Activated naive CD4-positive, alpha-beta T cell treated with anti-CD3 and anti-CD28 coated beads, Interleukin-2, amount 50 U/mL, for 16 hours (primary cell): ENCODE measurements at places on chromosomes 4 and X.
A peak's percentile ranks its signal among the peaks of the same experiment; 100 is the strongest.

DNA sequence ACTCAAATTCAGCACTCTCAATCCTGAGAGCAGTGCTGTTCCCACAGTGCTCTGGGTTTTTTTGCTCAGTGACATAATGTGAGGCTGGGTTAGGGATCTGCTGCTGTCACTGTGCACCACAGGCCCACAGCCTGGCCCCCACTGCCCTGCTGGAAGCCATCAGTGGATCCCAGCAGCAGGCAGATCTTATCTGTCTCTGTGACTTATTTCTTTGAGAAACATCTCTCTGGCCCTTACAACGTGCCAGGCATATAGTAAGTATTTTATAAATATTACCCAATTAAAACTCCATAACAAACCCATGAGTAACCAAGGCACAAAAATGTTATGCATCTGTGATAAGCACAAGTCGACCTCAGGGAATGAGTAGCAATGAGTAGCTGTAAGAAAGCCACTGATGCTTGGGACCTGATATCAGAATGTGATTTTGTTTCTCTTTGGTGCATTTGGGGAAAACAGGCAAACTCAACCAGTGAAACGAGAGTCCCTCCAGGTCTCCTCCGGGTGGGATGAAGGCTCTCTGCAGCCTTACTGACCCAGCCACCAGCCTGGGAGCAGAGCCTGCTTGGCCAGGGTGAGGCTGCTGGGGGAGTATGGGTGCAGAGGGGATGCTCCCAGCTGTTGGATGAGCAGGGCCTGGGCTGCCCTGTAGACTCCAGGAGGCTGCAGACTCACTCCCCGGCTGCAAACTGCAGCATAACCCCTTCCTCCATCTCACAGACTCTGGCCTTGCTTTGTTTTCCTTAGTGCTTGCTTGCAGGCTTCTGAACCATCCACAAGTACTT lies 172.7 kb upstream of the LNX1 start:
- DNase-seq, result no peak

GRCh38 chrX:9855561-9856283 lies 69.5 kb downstream of the SHROOM2 start:
- DNase-seq, result no peak

DNA sequence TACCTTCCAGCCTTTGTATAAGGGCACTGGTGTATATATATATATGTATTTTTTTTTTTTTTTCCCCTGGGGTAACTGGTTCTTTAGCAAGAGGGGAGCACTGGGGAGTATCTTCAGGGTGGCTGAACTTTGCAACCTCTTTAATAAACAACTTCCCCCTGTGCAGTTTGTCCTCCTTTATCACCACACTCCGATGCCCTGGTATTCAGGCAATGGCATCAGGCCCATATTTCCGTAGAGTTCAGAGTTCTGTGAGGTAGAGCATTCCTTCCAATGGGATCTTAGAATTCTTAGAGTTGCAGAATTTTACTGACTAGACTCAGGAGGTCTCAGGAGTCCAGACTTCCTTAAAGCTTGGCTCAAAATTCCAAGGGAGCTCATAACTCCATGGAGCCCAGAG lies 24.6 kb downstream of the NYX start:
- DNase-seq, result no peak

DNA sequence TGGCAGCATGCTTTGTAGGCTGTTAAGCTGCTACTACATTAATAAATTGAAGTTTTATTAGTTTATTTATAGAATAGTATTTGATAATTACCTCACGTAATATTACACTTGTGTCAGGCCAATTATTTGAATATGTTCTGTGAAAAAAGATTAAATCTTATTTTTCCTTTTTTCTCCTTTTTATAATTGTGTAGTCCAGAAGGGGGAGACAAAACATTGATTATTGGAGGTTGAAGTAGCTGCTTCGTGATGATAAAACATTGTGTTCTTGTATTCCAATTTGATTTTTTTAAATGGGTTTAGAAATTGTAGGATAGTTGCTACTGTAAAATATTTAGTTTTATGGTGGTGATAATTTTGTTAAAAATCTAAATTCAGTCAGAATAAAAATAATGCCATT lies 85.7 kb downstream of the DIAPH2 start:
- no peak for DNase-seq

DNA sequence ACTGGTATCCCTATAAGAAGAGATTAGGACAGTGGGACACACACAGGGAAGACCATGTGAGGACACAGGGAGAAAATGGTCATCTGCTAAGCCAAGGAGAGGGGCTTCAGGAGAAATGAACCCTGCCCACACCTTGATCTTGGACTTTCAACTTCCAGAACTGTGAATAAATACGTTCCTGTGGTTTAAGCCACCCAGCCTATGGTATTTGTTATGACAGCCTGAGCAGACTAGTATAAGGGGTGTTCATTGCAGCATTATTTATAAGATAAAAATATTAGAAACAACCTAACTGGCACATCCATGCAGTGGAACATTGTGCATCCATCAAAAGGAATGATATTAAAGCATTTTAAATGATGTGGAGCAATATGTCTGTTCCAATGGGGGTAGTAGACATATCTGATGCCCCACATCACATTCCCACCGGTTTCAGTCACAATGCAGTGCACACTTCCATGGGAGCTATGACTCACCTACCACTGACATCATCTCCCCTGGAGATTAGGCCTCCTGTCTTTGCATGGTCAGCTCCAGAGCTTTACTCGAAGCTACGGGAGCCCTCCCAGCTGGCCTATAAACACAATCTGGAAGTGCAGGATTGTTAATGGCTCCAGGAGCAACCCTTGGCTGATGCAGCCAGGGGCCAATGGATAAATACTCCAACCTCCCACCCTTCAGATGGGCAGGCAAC lies 38.9 kb upstream of the MAMLD1 start:
- DNase-seq, result no peak

DNA sequence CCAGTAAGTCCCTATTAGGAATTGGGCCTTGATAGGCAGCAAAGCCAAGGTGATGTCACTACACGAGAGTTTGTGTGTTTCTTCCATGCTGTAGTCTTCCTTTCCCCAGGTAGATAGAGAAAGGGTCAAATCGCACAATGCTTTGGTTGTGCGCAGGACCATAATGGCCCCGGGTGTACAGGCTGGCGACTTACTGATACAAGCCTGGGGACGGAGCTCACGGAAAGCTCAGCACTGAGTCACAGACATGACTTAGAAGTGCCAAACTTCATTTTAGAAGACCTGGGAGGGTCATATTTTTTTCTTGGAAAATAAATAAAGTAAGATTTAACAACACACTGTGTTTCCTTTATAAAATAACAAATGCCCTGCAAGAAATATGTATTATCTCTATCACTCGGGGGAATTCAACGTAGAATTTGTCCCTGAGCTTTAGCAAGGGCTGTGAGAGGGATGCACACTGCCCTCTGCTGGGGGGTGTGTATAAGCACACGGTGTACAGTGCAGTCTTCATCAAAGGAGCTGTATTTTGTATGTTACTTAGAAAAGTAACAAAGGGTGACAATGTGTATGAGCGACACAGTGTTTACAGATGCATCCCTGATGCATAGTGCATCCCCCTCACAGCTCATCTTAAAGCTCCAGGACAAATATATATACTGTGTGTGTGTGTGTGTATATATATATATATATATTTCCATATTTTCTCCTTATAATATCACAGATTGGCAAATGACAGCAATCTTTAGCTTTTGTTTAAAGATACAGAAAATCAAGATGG lies 254.5 kb upstream of the VEGFC start:
- DNase-seq, result peak; percentile 45

DNA sequence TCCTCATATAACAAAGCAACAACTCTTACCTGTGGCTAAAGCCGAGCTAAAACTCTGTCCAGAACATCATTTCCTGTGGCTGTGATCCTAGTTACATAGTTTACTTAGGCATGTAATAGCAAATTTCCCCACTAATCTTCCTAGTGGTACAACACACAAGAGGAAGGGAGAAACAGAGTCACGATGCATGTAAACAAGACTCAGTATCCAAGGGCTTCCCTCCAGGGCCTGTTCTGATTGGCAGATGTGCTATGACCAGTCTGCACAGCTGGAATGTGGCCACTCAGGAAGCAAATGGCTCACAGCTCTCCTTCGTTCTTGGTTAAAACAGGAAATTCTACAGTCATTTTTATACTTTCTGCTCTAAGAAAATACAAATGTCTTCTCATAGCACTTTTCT lies 49.2 kb upstream of the PRSS48 start:
- no peak for DNase-seq

DNA sequence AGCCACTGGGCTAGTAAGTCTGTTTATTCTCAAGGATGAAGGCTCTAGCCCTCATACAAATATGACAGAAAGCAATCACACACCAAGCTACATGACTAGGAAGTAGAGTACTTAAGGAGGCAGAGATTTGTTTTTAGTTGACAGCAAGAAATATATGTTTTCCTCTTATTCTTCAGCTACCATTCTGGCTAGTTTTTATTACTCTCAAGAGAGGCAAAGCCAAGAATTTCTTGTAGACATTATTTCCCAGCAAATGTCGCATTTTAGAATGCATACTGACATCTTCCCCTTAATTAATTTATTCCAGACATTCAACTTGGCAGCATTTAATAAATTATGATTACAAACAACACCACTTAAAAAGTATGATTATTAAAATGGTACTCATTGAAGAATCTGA lies 23.4 kb upstream of the FAM9C start:
- no peak for DNase-seq

- no peak for DNase-seq
Observed at GRCh38 chr4:176187624-176188023, 7.8 kb downstream of the SPATA4 start.

DNA sequence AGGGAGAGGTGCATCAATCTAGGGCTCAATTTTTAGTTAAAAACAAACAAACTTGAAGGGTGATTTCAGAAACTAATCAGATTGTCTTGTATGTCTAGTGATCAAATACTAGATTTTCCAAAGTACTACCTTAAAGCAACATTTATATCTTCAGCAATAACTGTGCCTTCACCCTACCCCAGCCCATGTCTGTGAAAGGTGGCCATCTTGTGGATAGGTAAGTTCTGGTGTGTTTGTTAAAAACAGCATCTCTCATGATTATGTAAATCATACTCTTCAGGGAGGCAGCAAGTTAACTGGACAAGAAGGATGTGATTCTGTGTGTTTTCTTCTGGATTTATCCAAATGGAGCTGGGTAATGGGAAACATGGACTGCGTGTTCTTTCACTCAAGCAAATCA lies 81.4 kb upstream of the ACSL1 start:
- no peak for DNase-seq

DNA sequence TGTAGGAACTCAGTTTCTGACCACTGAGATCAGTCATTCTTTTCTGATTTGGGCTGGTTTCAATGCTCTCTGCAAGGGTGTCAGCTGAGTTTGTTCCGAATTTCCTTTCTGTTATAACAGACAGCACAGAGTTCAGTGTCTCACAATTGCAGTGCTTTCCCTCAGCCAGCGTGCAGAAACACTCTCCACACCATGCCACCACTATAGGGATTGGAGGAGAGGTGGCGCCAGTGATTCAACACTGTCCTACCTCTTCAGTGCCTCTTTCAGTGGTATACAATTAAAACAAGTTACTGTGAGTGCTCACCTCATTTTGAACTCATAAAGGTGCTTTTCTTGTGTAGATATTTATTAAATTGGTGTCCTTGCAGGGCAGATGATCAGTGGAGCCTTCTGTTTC lies 413.2 kb upstream of the CXorf51B start:
- no peak for DNase-seq

GRCh38 chr4:159178979-159179969 lies 76.4 kb downstream of the RAPGEF2 start:
- no peak for DNase-seq

DNA sequence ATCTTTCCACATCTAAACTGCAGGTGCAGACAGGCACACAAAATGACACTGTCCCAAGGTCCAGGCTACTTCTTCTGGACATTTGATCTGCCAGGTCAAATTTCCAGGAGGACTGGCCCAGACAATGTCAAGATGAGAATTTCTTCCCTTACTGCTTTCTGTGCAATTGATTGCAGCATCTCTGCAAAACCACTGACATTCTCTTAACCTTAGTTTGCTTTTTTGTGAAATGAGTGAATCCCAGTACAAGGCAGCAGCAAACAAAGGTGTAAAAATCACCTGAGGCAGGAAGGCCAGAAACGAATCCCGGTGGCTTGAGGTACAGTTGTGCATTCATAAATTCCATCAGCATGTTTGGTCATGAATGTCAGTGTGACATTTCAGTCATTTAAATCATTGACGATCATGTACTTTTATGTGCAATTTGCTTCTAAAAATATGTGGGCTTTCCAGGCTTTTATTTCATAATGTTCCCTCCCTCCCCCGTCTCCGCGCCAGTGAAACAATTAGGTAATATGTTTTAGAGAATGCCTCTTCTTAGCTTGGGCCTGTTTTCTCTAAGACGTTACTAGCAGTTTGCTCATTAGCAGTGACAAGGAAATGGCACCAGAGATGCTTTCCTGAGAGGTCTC lies 39.1 kb downstream of the NHS start:
- no peak for DNase-seq

DNA sequence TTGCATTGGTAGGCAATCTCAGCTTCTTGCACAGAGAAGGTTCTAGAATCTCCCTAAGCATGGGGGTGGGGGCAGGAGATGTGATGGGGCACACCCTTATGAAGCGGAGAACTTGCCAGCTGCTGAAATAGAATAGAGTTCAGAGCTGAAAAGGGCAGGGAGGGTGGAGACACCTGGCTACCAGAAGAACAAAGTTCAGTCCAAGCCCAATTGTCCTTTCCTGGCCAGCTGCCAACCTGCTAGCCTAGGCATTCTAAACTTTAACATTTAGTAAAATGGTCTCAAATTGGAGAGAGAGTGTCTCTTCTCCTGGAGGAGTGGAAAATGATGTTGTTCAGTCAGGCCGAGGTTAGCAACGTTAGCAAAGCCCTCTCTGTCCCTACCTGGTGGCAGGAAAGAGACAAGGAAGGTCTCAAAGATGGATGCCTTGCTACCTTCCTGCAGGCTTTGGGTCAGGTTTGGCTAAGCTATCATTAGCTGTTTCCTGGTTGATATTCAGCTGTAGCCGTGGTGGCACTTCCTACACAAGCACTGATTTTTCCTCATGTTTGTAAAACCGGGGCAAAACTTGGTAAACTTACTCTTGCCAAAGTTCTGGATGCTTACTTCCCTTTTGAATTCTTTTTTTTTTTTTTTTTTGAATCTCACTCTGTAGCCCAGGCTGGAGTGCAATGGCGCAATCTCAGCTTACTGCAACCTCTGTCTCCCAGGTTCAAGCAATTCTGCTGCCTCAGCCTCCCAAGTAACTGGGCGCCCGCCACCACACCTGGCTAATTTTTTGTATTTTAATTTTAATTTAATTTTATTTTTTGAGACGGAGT lies 34.7 kb upstream of the NYX start:
- DNase-seq, result no peak

- DNase-seq, result no peak
Observed at GRCh38 chrX:10636337-10636736, 16.0 kb upstream of the MID1 start.

- DNase-seq, result no peak
Observed at GRCh38 chr4:182825786-182826185, 91.4 kb downstream of the DCTD start.

DNA sequence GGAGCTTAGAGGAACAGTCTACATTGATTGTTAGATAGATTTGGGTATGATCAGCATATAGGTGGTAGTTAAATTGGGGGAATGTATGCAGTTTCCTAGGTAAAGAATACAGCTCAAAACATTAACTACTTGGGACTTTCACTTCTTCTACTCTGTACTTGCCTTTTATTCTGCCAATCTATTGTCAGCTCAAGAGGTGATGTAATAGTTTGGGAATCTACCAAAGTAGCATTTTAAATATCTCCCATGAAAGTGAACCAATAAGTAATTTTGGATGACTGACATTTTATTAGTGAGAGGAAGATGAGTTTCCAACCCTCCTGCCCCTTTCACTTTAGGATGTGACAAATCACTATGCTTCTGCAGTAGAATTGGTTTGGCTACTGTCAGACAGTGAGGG lies 43.4 kb downstream of the NUDT6 start:
- no peak for DNase-seq
